ENCODE measurements at places on chromosomes 5 and 9. TPM values are rescaled to one million over a fixed set of nuclear protein-coding genes. Genes with fewer than 3 reads are reported as not detected.

- no peak for DNase-seq
These were observed 99.4 kb downstream of the INSL6 start for GRCh38 chr9:5085993-5086392.

TTLL11 gene
- 7.0 TPM for total RNA-seq

GRCh38 chr9:69308206-69308931 lies 16.6 kb upstream of the ENTREP1 start:
- DNase-seq: no peak

GRCh38 chr5:134263801-134264200 lies 37.9 kb upstream of the PPP2CA start:
- no peak for DNase-seq

DNA sequence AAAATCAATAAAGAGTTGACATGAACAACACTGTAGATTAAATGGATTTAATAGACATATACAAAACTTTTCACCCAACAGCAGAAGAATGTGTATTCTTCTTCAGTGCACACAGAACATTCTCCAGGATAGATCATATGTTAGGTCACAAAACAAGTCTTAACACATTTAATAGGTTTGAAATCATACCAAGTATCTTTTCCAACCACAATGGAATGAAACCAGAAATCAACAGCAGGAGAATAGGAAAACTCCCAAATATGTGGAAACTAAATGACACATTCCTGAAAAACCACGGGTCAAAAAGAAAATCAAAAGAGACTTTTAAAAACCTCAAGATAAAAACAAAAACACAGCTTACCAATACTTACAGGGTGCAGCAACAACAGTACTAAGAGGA lies 790.1 kb upstream of the ZNF608 start:
- no peak for DNase-seq

GRCh38 chr5:173247041-173247440 lies 12.0 kb upstream of the NKX2-5 start:
- no peak for DNase-seq

ZDHHC11B gene
- total RNA-seq: 0.31 TPM

All from G401 (cell line).